ENCODE measurements at places on chromosomes 2 and 18.

DNA sequence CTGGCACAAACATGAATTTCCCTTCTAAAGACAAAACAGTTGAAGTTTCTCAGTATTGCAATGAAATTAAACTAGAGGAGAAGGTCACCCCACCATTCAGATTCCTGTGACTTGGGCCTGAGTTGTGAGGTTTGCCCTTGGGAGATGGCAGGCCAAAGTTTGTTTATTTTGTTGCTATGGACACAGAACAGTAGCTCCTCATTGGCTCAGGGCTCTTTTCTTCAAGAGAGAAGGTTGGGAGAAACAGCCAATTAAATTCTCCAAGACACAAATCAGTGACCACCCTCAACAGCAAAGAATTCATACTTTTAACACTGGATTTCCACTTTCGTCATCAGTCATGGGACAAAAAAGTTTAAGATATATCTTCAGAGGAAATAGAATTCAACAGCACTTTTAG, at the start of gene FLACC1:
Gene FLACC1, minus strand, starts transcription at position 125 of the 400 bp plus-strand sequence. CDS start 5,941 bp downstream, outside the sequence.
- peak; percentile 52 for DNase-seq

DNA sequence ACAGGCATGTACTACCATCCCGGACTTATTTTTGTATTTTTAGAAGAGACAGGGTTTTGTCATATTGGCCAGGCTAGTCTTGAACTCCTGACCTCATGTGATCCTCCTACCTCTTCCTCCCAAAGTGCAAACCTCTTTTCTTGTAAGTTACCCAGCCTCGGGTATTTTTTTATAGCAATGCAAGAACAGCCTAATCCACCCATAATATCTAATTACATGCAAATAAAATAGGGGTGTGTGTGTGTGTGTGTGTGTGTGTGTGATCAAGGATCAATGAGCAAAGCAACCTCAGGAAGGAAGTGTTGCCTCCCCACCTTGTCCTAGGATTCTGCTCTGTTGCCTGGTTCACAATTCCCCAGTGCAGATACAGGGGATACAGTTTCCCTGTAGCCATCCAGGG, 45.6 kb downstream of the NGEF start:
- DNase-seq: no peak

DNA sequence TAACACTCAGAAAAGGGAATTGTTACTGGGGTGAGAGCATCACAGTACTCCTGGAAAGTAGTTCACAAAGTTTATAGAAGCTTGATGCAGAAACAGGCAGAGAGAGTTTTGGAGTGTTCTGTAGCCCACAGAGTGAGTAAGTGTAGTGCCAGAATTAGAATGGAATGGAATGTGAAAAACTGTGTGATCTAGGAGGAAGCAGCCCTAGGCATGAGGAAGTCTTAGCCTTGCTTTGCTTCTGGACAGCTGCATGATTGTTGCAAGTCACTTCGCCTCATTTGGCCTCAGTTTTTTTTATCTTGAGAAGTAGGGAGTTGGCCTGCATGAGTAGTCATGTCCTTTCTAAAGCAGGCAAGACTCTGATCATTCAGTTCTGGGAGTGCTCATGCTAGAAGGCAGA, 10.9 kb downstream of the SERPINB12 start:
- DNase-seq: no peak

- no peak for DNase-seq
These were observed 1.8 kb downstream of the IGFBP5 start for GRCh38 chr2:216693414-216694080.

DNA sequence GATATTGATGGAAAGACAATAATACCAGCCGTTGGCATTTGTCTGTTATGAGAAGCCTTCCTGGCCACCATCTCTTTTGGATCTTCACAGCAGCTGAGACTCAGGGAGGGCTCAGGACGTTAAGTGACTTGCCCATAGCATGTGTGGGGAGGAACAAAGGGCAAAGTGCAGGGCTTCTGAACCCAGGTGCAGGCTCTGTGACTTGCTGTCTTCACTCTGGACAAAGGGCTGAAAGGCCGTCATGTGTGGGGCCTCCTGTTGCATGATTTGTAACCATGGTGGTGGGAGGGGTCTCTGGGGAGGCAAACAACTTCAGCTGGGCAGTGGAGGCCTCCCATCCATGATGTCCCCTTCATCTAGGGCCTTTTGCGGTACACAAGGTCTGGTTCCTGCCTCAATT, 65.5 kb upstream of the SIX2 start:
- DNase-seq: no peak

DNA sequence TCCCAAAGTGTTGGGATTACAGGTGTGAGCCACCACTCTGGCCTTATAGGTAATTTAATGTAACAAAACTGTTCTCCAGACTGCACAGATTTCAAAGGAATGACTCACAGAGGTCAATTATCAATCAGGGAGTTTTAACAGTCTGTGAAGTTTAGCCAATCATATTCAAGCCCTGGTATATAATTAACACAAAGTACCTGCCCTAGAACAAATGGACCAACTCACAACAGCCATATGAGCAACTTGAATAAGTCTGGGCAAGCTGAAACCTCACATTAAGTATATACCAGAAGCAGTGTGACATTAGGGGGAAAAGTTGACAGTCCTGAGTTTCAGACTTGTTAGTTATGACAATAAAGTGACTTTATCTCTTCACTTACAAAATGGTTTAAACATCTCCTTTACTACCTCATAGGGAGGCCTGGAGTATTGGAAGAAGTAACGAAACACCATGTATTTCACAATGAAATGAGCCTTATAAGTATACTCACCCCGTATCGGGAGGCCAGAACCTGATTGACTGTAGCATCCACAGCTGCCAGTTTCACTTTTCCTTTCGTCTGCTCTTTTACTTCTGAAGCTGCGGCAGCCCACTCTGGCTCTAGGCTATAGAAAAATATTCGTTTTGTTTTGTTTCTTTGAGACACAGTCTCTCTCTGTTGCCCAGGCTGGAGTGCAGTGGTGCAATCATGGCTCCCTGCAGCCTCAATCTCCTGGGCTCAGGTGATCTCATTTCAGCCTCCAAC, 22.2 kb downstream of the PDIA6 start:
- DNase-seq: no peak

- DNase-seq: no peak
These were observed 80.5 kb upstream of the FRZB start for GRCh38 chr2:182946958-182947369.

DNA sequence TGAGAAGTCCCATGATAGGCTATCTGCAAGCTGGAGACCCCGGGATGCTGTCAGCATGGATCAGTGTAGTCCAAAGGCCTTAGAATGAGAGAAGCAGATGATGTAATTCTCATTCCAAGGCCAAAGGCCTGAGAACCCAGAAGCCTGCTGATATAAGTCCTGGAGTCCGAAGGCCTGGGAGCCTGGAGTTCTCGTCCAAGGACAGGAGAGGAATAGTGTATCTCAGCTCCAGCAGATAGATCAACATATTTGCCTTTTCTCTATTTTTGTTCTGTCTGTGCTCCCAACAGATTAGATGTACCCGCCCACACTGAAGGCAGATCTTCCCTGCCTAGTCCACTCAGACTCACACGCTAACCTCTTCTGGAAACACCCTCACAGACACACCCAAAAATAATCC, 454.9 kb upstream of the CHAC2 start:
- DNase-seq: no peak

- DNase-seq: no peak
These were observed 66.9 kb downstream of the C18orf63 start for GRCh38 chr18:74382481-74383017.

DNA sequence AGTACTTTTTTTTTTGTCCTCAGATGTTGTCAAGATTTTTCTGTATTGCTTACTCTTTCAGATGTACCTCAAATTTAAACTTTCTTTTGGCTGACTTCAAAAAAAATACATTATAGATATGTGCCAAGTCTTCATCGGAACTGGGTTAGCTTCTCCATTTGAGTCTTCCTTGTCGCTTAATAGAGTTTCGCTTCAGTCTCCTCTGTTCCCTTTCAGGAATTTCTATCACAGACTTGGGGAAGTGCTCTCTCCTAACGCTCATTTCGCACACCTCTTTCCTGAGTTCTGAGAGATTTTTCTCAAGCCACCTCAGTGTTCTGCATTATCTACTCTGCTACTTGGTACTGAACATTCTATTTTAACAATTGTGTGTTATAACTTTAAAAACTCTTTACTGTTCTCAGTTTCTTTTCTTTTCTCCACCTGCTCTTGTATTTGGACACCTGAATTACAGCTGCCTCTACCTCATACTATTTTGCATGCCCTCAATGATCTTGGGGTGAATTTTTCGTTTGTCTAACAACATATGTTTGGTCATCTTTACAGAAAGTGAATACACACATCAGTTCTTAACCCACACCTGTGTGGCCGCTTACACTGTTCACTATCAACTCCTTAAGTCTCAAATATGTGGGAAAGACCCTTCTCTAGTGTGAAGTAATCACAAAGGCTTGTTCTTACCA, 16.5 kb downstream of the PTPN2 start:
- no peak for DNase-seq

GRCh38 chr2:50347358-50348044, 684.4 kb downstream of the NRXN1 start:
- DNase-seq: peak; percentile 42

- no peak for DNase-seq
These were observed 387.0 kb downstream of the MTX2 start for GRCh38 chr2:176656038-176656775.

GRCh38 chr2:96202152-96202854, 6.3 kb downstream of the STARD7 start:
- DNase-seq: no peak

DNA sequence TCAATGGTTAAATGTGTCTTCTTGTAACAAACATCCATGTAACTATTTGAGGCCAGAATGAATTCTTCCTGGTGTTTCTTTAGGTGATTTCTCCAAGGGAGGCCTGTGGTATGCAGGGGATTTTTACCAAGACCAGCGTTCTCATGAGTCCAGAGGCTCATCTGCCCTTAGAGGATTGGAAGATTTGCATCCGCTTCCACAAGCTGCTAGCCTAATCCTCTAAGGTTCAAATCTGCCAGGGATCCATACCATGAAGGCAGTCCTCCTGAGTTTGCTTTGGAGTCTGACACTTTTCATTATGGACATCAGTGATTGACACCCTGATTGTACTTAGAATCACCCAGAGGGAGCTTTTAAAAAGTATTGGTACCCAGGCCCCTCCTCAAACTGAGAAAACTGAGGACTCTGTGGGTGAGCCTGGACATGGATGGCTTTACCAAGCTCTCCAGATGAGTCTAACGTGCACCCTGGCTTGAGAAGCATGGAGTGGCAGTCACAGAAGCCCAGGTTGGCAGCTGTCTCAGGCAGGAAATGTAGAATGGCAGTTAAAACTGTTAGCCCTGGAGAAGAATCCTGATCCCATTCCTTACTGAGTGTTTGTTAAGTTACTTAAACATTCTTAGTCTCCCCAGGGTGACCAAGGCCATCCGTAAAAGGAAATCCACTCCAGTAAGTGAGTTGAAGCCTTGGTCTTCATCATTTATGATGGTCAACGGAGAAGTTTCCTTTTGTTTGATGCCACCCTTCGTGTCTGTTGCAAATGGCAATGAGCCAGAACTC, 95.3 kb upstream of the RMDN2 start:
- DNase-seq: no peak

DNA sequence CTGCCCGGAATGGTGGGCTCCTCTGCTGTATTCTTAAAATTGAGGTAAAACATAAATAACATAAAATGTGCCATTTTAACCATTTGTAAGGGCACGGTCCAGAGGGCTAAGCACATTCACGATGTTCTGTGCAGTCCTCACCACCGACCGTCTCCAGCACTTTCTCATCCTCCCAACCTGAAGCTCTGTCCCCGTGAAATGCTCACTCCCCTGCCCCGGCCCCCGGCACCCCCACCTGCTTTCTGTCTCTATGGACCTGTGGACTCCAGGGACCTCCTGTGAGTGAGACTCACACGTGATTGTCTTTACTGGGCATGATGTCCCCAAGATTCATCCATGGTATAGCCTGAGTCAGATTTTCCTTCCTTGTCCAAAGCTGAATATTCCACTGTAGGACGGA, 38.7 kb upstream of the CTDP1 start:
- no peak for DNase-seq

DNA sequence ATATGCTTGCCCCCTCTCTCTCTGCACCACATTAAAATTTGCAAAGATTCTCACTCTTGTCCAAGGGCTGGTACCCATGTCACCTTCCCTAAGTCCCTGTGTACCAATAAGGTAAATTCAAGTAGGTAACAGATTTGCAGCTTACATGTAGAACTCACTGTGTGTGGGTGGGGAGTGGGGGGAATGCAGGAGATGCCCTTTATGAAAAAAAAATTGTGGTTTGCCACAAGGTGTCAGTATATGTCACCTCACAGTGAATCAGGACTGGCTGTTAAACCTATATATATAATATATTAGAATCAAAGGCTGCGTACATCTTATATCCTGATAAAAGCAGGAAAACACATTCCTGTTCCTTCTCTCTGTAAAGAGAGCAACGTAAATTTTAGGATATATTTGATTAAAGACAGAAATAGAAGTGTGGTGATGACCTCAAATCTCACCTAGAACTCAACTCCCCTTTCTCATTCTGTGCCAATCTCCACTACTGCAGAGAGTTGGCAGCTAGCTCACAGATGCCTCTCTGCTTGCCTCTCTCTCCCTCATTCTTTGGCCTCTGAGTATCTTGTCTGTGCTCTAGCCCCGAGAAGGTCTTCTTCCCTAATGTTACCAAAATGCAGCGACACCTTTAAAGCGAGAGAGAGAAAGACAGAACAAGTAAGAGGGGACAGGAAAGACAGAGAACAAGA, 536 bp downstream of the XDH start:
- DNase-seq: no peak

GRCh38 chr2:85772019-85772745, 18.4 kb downstream of the ATOH8 start:
- DNase-seq: peak; percentile 96

GRCh38 chr18:53148123-53148522, 808.1 kb downstream of the DCC start:
- no peak for DNase-seq

DNA sequence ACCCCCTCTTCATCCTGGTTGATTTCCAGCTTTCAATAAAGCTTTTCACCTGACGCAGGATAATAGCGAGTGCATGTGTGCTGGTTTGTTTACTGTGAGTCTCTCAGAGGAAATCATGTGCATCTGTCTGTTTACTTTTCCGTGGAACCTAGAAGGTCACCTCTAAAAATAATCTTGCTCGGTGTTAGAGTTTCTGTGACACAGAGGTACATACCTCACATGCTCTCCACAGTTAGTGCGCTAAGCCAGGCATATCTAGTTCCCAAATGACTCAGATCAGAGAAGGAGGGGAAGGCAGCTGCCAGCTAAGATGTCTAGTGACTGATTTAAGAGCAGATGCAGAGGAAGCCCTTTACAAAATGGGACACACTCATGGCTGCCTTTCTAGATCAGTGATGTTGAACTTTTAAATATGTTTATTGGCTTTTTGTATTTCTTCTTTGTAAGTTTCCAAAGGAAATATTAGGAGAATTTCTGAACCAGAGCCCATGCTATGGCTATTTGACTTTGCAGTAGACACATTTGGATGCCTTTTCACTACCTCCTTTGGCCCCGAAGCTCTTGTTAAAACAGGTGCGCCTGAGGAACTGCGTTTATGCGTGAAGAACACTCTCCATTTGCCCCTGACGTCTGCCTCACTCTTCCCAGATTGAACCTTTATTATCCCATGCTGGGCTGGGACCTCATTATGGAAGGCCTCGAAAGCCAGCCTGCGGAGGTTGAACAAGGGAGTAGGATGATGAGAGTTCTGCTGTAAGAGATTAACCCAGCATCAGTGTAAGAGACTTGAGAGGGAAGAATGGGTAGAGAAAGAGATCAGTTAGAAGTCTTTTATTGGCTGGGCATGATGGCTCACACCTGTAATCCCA, 145.6 kb downstream of the FAM161A start:
- DNase-seq: peak; percentile 50

Measured in renal cortex interstitium (tissue), 15 donors.